ENCODE measurements at places on chromosomes 3 and 15. TPM values are rescaled to one million over a fixed set of nuclear protein-coding genes. Genes with fewer than 3 reads are reported as not detected.

- DNase-seq, result no peak
These were observed 1.8 kb downstream of the ANP32A start for GRCh38 chr15:68818769-68819494.

GRCh38 chr3:29577250-29577649 lies 296.4 kb downstream of the RBMS3 start:
- no peak for DNase-seq

- DNase-seq, result no peak
These were observed 608.1 kb upstream of the UBE2E2 start for GRCh38 chr3:22594990-22595389.

DNA sequence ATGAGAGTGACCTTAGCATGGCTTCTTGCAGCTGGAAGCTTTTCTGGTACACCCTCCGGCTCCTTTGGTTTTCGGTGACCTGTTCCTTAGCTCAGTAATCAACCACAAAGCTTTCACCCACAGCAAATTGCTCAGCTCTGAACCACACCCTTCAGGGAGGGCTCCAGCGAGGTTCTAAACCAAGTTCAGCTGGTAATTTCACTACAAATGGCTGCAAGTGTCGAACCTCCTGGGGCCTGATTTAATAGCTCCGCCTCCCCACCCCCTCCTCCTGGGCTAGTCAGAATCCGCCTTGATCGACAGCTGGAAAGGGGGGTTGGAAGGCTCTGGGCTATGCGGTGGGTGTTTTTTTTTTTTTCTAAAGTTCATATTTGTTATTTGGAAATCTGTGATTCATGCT lies 150.9 kb upstream of the MCTP2 start:
- DNase-seq, result peak; percentile 59

Gene ARPP19
- 29.3 TPM for polyA plus RNA-seq

GRCh38 chr3:157494581-157495281 lies 8.5 kb downstream of the VEPH1 start:
- DNase-seq, result no peak

GRCh38 chr3:130834476-130834875 lies 59.4 kb upstream of the ATP2C1 start:
- no peak for DNase-seq

DNA sequence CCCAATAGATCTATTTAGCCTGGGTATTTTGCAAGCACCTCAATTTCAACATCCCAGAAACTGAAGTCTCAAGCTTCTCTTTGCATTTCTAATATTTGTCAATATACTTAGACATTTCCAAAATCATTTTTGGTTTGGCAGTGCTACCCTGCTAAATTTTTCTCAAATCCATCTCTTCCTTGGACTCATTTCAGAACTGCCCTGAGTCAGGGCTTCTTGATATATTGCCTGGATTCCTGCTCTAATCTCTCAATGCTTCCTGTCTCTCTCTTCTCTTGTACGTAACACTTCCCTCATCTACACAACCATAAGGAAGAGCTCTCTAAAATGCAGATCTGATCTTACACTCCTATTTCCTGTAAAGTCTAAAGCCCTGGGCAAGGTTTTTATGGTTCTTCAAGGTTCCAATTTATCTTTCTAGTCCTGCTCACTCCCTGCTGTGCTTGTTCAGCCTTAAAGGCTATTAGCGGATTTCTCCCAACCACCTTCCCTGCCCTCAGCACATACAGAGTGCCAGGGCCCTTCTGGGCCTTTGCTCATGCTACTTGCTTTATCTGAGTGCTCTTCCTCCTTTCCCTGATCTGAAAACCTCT lies 53.0 kb upstream of the MME start:
- no peak for DNase-seq

DNA sequence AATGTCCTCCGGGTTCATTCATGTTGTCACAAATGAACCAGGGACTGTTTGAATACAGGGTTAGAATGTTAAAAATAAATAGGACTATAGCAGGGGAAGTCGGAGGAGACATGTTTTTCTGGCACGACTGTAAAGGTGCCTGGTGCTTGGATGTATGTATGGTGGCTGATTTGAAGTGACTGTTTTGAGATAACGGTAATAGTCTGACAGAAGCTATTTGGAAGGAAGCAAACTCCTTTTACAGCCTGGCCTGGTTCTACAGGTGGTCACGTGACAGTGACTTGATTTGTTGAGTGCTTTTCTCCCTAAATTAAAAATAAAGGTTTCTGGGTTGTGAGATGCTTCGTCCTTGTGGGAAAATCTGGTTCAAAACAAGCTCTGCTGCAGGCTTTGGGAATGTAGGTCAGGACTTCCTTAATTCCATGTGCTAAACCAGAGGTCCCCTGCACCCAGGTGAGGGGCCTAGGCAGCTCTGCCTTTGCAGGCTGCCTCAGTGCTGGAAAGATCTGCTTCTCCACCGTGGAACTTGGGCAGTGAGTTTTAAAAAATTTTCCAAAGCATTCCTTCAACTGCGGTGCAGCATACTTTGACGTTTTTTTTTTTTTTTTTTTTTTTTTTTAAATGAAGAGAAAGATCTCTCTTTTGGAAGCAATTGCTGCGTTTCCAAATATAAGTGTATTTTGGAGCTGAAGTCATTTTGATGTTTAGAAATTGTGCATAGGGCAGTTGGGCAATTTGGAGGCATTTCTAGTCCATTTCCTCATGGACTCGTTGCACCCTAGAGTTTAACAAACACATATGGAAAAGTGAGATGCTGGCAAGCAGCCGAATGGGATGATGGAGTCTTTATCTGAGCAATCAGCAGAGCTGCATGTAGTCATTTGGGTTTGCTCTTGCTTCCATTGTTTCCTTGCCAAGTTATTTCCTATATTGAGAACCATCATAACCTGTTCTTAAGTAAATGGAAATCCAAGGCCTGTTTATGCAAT lies 30.9 kb downstream of the ITPR1 start:
- no peak for DNase-seq

Gene PRSS50
- not detected for polyA plus RNA-seq

- no peak for DNase-seq
These were observed 258.5 kb upstream of the PROK2 start for GRCh38 chr3:72043204-72044133.

DNA sequence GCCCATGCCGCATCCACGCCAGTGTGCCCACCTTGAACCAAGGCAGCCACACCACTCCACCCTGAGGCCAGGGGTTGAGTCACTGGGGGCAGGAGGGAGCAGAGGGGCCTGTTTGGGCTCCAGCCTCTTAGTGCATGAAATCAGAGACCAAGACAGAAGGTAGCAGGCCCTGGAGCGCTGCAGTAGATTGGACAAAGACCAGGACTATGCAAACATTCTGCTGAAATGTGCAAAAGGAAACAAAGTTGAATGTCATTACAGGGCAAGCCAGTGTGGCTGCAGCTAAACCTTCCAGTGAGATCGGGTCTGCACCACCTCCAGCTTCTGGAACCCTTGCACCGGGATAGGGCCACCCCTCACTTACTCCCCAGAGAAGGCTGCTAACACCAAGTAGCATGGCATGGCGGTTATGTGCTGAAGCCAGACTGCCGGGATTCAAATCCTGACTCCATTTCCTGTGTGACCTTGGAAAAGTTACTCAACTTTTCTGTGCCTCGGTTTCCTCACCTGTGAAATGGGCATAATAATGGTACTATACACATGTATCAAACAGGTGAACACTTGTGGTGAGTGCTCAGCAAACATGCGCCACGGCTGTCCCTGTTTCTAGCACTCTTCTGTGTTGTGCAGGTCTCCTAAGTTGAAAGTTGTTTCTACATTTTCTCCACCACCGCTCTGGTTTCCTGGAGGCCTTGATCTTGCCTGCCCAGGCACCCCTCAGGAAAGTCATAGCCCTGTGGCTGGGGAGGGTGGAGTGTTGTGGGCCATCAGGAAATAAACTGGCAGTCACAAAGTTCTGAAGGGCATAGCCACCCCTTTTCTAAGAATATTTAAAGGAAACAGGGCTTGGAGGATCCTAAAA lies 25.0 kb upstream of the GP9 start:
- no peak for DNase-seq

Gene CCR3
- not detected for polyA plus RNA-seq

DNA sequence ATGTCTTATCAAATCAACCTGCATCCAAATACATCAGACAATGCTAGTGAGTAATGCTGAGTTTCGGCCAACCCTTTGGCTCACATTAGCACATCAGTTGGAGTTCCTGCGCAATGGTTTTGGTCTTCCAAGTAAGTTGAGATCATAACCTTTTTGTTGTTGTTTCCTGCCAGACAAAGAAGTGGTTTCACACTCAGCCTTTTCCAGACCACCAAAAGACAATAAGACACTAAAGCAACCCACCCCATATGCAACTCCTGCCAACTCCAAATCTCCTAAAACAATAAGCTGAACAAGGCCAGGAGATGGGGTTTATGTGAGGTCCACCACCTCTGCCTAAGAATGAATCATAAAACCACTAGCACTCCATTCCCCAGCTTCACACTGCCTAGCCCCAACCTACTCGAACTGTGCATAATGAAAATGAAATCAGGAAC lies 177.0 kb downstream of the ERC2 start:
- no peak for DNase-seq

- DNase-seq, result no peak
These were observed 94.6 kb downstream of the GMNC start for GRCh38 chr3:190767851-190768250.

Gene HYAL2
- 63.2 TPM for polyA plus RNA-seq

Gene ZNF80
- not detected for polyA plus RNA-seq

GRCh38 chr15:60394689-60395097 lies 3.1 kb downstream of the ANXA2 start:
- no peak for DNase-seq

Gene NUP210
- 0.13 TPM for polyA plus RNA-seq

GRCh38 chr3:46934498-46935167 lies 41.9 kb downstream of the CCDC12 start:
- DNase-seq, result no peak

DNA sequence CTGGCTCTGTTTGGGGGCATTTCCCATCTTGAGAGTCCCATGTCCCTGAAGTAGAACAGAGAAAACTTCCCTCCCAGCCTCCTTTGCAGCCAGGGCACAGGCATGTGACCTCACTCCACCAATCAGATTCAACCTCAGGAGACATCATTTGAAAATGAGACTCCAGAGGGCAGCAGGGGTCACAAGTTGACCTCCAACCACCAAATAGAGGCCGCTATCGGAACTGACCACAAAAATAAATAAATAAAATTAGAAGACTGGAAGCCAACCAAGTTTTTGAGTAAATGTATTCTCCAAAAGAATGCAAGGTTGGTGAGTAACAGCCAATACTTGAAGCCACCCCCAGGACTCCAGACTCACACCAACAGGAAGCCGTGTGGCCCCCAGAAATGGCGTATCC lies 106.5 kb downstream of the CHSY1 start:
- DNase-seq, result no peak

DNA sequence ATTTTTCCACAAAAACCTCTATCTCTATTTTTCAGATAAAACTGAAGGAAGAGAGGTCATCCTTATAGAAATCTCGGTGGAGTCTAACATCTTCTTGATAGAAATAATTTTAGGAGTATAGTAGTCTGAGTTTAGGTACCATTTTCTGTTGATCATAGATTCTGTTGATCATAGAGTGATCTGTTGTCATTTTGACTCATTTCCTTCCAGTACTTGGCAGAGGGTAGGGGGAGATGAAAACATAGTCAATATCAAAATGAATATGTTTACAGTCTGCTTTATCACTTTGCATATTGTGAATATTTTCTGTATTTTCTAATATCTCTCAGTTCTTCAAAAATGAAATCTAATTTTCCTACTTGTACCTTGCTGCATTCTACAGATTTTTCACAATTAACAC lies 353.4 kb downstream of the FEZF2 start:
- no peak for DNase-seq

DNA sequence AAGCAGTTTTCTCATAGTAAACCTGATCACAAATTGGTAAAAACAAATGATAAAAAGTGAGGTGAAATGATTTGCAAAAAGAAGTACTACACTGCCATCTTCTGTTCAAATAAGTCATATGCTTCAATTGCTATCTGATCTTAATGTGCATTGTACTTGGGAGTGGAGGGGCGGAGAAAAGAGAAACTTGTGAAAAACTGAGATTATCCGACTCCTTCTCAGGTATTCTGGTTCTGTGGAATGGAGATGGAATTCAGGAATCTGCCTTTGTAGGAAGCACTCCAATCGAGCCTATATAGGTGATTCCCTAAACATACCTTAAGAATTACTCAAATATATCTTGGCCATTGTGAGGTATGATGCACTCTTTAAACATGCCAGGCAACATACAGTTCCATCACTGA lies 180.6 kb downstream of the CHL1 start:
- DNase-seq, result no peak

DNA sequence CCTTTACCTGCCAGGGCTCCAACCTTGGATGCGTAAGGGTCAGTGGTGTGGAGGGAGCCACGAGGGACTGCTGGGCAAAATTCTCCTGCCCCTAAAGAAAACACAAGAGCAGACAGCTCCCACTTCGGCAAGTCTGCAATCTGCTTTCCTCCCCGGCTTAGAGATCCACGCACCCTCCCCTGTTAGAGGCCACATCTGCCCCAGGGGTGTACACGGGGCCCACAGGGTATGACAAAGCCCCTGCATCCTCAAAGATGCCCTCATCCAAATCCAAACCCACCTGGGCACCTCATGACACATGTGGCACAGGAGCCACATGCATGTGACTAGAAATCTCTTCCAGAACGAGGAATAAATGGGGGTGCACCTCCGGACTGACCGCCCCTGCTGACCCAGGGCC lies 25.5 kb downstream of the ZXDC start:
- DNase-seq, result no peak

Gene MUC20
- polyA plus RNA-seq, result 0.17 TPM

GRCh38 chr15:74830868-74831267 lies 4.4 kb downstream of the CPLX3 start:
- DNase-seq, result no peak

Gene PIF1
- polyA plus RNA-seq, result 10.8 TPM

GRCh38 chr15:55250941-55251340 lies 38.7 kb downstream of the RAB27A start:
- DNase-seq, result no peak

Gene TF
- 0.15 TPM for polyA plus RNA-seq

Gene SLC9C1
- not detected for polyA plus RNA-seq

- DNase-seq, result no peak
These were observed 84.7 kb downstream of the OPA1 start for GRCh38 chr3:193677734-193678133.

DNA sequence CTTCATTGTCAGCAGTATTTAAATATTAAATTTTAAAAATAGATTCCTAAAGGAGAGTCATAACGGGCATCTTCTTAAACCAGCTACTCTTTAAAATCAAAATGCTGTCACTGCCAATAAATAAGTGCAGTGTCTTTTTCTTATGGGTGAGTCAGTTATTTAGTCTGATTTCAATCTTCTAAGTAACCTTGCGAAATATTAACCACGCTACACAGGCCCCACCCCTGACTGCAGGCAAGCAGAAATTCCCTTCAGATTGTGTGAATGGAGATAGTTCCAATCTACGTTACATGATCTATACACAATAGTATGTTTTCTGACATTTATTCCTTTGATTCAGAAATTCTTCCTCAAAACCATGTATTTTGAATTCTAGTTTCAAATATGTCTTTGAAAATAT lies 141.5 kb downstream of the GADL1 start:
- DNase-seq, result no peak

GRCh38 chr3:16140116-16140893 lies 34.2 kb upstream of the GALNT15 start:
- DNase-seq, result peak; percentile 47

All from BJ (cell line).